ENCODE measurements at places on chromosomes 3 and 15.
A peak's percentile ranks its signal among the peaks of the same experiment; 100 is the strongest.

GRCh38 chr15:74821091-74821789, 5.2 kb upstream of the CPLX3 start:
- DNase-seq: no peak

DNA sequence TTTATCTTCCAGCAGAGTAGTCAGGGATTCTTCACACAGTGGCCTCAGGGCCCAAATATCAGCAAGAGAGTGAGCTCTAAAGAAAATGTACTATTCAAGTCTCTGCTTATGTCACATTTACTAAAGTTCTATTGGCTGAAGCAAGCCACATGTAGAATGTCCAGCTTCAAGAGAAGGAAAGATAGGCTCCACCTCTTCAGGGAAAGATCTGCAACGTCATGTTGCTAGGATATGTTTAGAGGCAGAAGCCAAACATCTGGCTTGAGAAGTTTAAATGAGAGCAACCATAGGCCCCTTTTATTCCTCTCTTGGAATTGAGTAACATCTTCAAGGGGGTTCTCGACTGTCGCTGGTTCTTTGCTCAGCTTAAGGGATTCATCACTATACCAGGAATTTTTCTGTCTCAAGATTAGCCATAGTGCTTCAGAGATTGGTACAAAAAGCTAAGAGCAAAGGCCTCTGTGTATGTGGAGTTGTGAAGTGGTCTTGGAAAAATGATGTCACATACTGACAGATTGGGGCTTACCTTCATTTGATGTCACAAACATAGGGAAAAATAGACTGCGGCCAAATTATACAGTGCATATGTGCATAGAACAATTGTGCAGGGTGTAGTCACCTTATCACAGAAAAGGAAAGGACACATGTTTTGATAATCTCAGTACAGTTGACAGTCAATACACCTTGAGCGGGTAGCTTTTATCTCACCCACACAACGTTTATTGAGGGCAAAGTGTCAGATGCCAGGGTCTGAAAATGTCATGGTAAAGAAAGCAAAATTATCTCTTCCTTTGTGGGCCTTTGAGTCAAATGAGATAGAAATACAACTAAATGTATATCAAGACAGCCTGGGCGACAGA, 11.3 kb upstream of the THRB start:
- DNase-seq: no peak

DNA sequence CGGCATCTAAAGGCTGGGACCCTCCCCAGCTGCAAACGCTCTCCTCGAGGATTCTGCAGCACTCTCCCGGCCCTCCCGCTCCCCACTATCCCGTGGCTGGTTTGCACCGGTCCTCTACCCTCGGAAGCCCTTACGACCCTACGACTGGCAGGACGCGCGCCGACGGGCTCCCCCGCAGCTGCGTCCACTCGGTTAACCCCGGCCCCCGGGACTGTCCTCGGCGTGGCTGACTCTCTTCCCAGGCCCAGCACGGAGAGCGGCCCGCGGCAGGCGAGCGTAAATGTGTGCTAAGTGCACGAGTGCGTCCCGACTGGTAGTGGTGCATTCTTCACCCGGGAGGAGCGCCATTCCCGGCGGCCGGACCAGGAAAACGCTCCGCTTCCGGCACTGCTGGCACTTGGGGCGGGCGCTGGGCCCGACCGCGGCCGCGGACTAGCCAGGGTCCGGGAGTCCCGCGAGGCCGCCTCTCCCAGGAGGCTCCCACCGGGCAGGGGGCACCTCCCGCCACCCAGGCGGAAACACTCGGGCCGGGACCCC, 508 bp downstream of the GORASP1 start:
- peak; percentile 20 for DNase-seq

GRCh38 chr3:77179762-77180161, 139.9 kb downstream of the ROBO2 start:
- no peak for DNase-seq

- peak; percentile 21 for DNase-seq
Observed at GRCh38 chr15:79431636-79432344, at the start of gene MINAR1. Gene MINAR1 (plus strand): TSS chr15:79432336. CDS start chr15:79456148, 23,812 bp downstream.

- DNase-seq: no peak
Observed at GRCh38 chr3:136831461-136831860, 12.5 kb downstream of the SLC35G2 start.

DNA sequence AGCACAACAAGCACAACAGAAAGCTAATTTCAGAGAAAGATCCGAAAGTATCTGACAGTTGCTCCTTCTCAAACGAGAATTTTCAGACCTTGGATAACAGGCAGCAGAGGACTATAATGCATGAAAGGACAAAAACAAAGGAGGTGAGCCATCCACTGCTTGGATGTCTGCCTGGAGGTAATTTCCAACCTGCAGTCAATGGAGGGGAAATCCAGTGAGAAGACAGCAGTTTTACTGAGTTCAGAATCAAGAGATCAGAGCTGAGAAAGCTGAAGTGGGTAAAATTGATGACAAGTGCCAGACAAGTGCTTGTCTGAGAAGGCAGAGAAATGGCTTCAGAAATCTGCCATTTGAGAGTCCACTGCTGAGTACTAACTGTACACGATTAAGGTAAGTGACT, 22.1 kb downstream of the UBE3A start:
- no peak for DNase-seq

GRCh38 chr3:129248286-129248979, 973 bp upstream of the COPG1 start:
- DNase-seq: no peak

GRCh38 chr3:5791558-5791957, 604.1 kb downstream of the EDEM1 start:
- DNase-seq: no peak
